Lower lobe of right lung (tissue), 2 donors: ENCODE measurements at places on chromosomes 4 and X.

DNA sequence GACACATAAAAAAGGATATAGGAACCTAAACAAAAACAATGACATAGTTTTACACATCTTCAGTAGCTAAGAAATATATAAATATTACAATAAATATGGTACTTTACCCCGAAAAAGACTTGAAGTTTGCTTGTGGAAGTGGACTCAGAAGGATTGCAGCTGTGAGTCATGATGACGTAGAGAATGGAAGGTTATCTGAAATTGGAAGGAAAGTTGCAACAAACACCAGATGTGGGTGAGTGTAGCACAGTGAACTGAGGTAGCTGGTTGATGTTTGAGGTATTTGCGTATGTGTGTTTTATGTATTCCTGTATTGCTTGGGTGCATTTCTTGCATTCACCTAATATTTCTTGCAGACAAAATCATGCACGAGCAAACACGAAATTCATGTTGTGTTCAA is 113.0 kb downstream of the ARX start:
- no peak for DNase-seq

GRCh38 chrX:39677585-39677977 is 420.2 kb downstream of the BCOR start:
- no peak for DNase-seq

DNA sequence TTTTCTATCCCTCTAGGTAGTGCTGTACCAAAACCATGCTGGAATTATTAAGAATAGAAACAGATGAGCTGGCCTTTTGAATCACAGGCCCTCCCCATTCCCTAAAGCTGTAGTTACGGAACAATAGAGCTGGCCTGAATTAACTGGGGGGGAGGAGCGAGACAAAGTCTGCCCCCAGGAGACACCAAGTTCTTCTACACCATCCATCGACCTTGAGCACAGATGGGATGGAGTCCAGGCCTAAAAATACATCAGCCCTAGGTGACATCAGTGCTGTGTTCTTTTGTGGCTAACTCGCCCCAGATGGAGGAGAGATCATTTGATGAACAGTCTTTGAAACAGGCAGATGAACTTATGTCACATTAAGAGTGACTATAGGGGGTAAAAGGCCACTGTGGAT is 49.6 kb downstream of the LHFPL1 start:
- DNase-seq = no peak

DNA sequence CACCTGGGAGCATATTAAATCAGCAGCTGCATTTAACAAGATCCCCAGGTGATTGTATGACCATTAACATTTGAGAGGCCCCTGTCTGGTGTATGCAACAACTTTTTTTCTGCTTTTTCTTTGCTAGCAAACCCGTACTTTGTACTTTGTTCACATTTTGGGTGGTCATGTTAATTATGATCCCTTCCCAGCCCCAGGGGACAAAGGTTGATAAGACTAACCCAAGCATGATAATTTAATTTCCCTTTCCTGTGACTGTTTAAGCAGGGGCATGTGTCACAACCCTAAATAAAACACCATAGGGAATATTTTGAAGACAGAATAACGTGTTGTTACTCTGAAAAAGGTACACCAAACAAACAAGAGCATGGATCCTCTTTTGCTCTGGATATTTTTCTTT is 332.0 kb downstream of the PCDH18 start:
- DNase-seq = no peak

DNA sequence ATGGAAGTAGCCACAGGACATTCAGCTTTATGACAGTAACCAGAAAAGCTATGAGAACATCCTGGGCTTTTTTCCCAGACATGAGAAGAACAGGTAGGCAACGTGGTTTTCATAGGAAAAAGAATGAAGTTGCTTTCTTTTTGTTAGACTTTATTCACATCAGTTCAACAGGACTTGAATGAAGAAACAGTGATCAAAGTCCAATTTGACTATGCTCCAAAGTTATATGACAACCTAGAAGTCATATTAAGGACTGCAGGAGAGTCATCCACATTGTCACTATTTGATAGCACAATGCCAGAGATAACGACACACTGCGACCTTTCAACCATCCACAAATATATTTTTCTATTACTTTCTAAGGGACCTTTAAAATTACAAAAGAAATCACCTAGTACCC is 39.2 kb upstream of the PRDX4 start:
- no peak for DNase-seq

DNA sequence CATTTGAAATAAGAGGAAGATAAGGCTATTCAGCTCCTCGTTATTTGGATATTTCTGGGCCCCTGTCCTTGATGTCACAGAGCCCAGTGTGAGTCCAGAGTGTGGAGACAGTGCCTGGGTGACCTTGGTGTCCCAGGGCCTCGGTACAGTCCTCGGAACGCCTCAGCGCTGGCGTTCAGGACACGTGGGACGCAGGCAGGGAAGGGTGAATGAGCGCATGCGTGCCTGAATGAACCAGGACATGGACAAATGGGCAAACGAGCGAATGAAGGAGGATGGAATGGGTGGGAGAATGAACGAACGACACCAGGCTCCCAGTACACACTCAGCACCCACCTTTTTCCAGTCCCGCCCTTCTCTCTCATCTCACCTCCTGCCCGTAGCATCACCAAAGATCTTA is 44.2 kb downstream of the EVC start:
- no peak for DNase-seq

- DNase-seq = no peak
These were observed 7.5 kb upstream of the KLHL5 start for GRCh38 chr4:39054497-39054896.

DNA sequence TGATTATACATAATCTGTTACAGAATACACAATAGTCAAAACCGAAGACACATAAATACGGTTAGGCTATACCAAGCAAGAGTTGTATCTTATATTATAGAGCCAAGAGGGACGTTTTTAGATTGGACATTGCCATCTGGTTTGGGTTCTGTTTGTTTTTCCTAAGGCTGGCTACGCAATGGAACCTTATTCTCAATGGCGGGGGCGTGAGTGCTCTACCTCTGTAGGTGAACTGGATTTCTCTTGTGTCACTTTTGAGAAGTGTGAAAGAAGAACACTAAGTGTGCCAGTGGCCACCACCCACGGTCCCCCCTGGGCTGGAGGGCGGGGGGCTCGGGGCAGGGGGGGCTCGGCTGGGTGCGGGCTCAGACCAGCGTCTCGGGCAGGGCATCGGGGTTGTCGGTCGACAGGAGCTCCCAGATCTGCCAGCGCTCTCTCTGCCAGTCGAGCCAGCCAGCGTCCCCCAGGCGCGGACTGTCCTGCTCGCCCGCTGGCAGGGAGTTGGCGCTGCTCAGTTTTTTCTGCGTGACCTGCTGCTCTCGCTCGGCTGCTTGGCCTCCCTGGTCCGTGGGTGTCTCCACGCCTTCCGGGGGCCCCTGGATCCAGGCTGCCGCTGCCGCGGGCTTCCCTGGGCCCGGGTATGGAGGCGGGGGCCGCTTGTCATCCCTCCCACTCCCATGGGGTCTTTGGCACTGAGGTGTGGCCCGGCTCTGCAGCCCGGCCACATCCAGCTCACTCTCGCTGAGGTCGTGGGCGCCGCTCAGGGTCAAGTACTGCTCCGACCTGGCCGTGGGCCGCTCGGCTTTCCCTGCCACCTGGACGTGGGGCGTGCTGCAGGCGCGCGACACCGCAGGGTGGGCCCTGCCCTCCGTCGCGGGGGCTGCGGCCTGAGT is 27.6 kb downstream of the HCCS start:
- DNase-seq = no peak

DNA sequence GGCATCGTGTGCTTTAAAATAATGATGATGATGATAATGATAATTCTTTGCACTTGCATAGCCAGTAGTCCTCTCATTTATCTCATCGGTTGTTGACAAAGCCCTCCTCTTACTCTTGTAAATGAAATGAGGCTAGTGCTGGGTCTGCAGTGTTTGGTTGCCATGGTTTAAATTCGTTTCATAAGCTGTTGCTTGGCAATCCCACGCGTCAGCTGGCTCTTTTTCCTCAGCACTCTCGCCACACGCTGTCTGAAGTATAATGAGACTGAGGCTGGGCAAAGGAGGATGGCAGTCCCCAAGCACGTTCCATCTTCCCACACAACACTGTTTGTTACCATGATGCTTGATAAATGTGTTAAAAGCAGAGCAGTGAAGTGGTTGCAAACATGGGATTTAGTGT is 15.5 kb downstream of the PAGE4 start:
- DNase-seq = no peak

DNA sequence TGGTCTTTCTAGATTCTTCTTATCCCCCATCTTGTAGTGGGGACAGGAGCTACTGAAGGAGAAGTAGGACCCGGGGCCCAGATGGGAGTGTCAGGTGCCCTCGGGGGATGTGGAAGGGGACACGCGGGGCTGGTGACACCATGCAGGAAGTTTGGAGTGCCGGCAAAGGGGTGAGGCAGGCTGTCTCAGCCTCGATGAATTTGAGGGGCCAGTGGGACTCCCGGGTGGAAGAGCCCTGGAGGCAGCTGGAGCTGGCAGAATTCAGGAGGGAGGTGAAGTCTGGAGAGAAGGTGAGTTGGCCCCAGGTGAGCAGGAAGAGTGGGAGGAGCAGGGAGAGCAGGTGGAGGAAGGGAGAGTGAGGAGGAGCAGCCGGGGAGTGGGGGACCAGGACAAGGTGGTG is 101.7 kb downstream of the CPZ start:
- no peak for DNase-seq

DNA sequence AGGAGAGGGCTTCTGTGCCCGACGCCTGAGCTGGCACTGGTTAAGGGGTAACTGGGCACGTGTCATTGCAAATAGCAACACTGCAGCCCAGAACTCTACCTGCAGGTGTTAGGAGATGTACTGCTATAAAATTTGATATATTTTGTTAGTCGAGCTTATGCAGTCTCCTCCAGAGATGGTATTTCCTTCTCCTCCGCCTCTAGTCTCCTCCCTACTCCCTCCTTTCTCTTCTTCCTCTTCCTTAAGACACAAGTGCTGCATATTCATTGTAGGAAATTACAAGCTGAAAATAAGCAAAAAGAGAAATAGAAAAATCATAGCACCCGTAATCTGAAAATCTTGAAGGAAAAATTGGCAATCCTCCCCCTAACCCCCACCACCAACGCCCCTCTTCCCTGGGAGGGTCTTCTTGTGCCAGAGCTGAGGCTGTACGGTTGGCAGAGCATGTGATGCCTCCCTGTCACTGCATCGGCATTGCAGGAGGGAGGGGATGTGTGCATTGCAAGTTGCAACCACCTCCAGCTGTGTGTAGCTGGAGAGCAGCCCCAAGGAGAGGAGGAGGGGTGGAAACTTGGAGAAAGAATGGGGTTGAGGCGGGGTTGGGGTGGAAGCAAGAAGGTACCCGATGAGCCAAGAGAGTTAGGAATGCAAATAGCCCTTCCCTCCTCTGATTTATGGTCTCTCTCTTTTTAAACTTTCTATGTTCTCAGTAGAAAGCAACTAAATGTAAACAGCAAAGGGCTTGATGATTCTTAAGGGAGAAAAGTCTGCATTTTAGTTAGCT is 48.3 kb upstream of the MND1 start:
- DNase-seq = no peak
